ENCODE measurements at places on chromosomes 12 and 14.

- DNase-seq, result peak; percentile 54
These were observed 481.4 kb downstream of the TRHDE start for GRCh38 chr12:72753571-72753970.

DNA sequence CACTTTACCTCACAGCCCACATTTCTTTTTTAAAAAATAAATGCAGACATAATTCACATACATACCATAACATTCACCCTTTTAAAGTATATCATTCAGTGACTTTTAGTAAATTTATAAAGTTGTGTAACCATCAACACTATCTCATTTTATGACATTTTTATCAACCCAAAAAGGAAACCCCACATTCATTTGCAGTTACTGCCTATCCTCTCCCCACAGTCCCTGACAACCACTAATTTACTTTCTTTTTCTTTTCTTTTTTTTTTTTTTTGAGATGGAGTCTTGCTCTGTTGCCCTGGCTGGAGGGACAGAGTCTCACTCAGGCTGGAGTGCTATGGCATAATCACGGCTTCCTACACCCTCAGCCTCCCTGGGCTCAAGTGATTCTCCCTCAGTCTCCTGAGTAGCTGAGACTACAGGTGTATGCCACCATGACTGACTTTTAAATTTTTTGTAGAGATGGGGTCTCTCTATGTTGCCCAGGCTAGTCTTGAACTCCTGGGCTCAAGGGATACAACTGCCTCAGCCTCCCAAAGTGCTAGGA, 1.5 kb upstream of the EP400 start:
- DNase-seq, result no peak

GRCh38 chr12:83031196-83031595, 344.5 kb downstream of the TMTC2 start:
- no peak for DNase-seq

- DNase-seq, result no peak
These were observed 17.7 kb downstream of the OR6S1 start for GRCh38 chr14:20623798-20624197.

DNA sequence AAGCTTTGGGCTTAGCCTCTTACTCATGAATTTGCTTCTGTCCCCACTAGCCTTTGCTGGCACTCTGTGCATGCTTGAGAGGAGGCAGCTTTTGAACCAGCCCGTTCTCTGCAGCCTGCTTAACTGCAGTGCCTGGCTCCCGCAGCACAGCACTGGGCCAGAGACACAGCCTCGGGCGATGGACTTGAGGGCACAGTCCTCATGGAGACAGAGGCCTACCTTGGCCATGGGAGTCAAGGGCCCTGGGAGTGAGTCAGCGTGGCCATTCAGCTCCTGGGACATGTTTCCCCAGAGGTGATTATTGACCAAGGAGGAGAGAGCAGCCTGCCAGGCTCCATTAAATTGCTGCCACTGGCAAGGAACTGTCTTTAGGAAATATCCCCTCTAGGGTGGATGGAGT, 93.5 kb downstream of the SMOC1 start:
- no peak for DNase-seq

DNA sequence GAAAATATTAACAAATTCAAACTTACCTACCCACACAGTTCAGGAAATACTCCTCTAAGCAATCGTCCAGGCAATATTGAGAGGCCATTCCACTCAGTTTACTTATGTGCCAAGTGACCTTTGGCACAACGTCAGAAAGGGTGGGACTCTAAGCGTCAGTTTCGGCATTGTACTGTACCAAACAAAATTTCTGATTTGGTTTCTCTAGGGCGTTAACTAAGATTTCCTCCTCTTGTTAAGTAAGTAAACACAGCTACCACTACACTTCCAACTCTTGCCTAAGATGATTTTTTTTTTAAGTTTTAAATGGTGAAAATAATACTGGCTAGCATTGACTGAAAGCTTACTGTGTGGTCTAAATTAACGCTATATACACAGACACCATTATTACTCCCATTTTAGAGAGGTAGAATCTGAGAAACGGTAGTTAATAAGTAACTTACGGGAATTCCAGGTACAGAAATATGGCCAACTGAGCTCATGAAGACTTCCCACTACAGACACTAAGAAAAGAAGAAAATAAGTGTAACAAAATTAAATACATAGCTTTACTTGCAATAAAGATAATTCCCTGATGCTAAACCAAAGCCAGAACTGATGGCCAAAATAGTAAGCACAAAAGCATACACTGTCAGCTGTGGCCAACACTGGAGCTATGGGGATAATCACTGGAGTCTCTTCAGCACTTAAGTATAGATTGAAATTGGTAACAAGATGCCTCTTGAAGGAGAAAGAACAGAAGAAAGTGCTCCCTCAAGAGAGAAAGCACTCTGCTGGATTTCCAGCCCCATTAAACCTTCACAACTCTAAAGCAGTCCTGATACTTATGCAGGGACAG, 76.1 kb downstream of the EPS8 start:
- DNase-seq, result no peak

- DNase-seq, result peak; percentile 79
These were observed 242.0 kb upstream of the MDGA2 start for GRCh38 chr14:47917344-47917954.

DNA sequence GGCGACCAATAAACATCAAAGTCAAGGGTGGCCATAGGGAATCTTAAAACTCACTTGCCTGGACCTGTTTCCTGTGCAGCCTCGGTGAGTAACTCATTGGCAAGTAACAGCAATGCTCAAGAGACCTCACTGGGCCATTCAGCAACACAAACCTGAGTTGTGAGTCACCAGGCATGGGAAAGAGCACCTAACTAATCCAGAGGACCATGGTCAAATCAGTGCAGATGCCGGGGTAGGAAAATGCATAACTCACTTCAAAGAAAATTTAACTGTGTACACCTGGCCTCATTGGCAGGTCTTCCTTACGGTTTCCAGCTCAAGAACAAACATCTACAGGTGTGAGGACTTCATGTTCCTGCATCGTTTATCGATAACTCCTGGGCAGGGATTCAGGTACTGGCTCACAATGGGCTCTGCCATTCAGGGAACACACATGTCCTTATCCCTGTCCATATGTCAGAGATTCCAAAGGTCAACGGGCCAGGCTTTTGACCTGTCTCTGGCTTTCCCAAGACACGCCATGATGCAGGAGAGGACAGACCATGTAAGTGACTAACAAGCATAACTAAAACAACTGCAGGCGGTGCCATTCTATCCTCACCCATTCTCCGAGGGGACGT, 211.8 kb downstream of the ANO2 start:
- DNase-seq, result no peak

GRCh38 chr12:52003591-52003990, 3.2 kb upstream of the TAMALIN start:
- peak; percentile 7 for DNase-seq

DNA sequence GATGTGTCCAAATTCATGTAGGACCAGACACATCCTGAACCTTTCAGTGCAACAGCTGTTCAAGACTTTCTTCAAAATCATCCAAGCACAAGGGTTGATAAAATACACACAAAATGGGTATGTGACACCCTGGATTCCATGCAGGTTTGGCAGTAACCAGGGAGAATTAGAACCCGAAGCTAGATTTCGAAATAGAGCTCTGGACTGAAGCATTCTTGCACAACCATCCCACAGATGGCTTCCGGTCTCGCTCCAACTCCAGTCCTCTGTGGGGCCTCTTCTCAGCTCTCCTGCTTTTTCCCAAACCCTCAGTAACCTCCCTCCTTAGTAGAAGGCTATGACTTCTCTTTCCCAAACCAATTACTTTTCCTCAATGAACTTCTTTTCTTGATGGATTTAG, 171.3 kb downstream of the TTC7B start:
- no peak for DNase-seq

DNA sequence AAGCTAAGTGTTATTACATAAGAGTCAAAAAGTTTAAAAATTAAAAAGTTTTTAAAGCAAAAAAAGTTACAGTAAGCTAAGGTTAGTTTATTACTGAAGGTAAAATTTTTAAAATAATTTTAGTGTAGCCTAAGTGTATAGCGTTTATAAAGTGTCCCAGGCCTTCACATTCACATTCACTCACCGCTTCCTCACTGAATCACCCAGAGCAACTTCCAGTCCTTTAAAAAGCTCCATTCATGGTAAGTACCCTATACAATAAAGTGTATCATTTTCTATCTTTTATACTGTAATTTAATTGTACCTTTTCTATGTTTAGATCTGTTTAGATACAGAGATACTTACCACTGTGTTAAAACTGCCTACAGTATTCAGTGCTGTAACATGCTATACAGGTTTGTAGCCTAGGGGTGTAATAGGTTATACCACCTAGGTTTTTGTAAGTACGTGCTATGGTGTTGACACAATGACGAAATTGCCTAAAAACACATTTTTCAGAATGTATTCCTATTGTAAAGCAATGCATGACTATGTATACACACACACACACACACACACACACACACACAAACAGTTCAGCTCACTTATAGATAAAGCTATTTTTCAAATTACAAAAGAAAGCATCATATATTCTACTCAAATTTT, 3.7 kb downstream of the CLEC14A start:
- no peak for DNase-seq

DNA sequence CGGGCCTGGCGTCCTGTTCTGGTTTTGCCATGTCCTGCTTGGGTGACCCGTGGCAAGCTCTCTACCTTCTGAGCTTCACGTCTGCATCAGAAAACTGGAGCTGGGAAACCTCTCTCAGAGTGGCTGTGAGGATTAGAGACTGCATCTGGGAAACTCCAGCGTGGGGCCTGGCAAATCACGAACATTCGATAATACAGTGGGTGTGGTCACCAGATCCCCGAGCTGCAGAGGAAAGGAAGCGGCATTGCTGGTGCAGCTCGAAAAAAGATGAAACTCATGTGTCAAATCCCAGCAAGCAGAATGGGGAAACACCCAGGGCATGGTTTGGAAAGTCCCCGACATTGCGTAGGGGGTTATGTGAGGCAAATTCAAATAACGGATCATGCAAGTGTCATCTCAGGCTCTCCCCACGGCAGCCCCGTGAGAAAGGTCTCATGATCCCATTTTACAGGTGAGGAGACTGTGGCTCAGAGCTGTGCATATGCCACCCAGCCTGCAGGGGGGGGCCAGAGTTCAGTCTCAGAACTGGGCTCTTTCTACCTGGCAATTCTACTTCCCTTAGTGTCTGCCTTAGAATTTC, 98.1 kb upstream of the VRK1 start:
- no peak for DNase-seq

- DNase-seq, result no peak
These were observed 23.8 kb downstream of the MAP3K9 start for GRCh38 chr14:70785556-70785955.

- peak; percentile 76 for DNase-seq
These were observed 22.8 kb downstream of the OTUB2 start for GRCh38 chr14:94048691-94049624.

DNA sequence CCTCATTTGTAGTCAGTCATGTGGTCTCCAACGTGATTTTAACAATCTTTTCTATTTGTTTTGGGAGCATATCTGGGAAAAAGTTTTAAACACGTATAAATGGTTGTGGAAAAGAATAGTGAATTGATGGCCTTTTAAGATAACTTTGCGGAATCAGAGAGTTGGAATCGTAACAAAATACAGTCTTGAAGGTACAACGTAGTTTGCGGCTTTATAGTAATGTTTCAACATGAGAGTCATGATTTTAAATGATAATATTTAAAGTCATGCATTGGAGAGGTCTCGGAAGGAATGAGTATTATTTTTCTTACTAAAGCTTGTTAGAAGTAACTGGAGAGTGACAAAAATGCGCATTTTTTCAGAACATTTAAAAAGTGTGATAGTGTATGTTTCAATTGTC, 1.6 kb downstream of the AEBP2 start:
- no peak for DNase-seq

DNA sequence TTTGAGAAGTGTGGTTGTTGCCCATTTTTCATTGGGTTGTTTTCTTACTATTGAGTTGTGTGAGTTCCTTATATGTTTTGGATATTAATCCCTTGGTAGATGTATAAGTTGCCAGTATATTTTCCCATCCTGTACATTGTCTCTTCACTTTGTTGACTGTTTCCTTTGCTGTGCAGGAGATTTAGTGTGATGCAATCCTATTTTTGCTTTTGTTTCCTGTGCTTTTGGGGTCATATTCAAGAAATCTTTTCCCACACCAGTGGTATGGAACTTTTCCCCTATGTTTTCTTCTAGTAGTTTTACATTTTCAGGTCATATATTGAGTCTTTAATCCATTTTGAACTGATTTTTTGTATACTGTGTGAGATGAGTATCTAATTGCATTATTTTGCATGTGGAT, 92.8 kb downstream of the PTHLH start:
- no peak for DNase-seq

GRCh38 chr12:104490850-104491249, 34.1 kb downstream of the CHST11 start:
- no peak for DNase-seq

DNA sequence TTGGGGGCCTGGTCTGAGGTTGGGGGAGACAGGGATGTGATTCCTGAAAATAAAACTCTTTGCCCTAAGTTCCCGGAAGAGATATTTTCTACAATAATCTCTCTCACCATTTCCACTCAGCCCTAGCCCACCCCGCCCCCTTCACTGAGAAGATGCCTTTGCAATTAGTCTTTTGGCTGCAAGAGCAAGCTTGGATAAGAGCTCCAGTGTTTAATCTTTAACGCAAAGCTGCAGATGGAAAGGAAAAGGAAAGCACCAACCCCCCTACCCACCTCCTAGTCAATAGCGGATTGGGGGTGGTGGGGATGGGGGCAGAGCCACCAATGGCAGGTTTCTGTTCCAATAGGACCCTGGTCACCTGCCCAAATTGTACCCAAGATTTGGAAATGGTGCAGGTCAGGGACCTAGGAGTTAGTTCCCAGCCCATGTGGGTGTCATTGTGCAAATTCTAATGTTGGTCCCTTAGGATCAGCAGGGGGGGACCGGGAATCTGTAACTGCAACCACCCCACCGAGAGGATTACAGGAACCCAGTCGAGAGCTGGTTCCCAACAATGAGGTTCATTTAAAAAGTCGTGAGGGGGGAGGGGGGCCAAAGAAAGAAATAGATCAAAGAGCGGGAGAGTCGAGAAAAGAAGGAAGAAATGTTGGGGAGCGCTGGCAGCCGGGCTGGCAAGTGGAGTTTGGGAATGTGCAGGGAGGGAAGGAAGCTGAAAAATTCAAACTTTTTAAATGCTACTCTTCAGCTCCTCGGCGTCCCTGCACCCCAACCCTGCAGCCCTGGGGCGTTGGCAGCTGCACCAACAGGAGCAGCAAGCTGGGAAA, 1.6 kb downstream of the ZFP36L1 start:
- peak; percentile 76 for DNase-seq

DNA sequence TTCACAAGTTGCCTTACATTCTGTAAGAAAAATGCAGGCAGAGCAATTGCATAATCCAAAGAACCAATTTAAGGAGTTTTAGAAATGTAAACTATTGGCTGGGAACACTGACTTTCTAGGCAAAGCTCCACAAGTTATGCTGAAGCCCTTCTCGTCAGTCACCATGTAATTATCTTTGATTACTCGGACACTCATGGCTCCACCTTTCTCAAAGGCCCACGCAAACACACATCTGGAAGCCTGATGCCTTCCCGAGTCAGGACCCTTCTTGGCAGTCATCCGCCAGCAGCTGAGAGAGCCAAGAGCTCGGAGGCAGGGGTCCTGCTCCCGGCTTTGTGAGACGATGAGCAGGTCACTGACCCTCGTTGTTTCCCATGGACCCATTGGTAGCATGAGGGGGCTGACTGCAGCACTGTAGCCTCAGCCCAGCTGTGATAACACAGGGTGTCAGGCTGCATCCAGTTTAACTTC, 202.2 kb downstream of the TMEM132D start:
- DNase-seq, result peak; percentile 55

Data from eye (tissue), 1 donor.